ENCODE measurements at places on chromosomes 16 and 17.

- peak; percentile 11 for DNase-seq
Observed at GRCh38 chr17:1087381-1088241, 90.7 kb downstream of the TIMM22 start.

- no peak for DNase-seq
Observed at GRCh38 chr17:35313875-35314409, 59.5 kb downstream of the SLFN11 start.

GRCh38 chr17:18850679-18851078, 7.3 kb upstream of the PRPSAP2 start:
- DNase-seq = no peak

- DNase-seq = no peak
Observed at GRCh38 chr17:59375857-59376256, 44.4 kb downstream of the YPEL2 start.

DNA sequence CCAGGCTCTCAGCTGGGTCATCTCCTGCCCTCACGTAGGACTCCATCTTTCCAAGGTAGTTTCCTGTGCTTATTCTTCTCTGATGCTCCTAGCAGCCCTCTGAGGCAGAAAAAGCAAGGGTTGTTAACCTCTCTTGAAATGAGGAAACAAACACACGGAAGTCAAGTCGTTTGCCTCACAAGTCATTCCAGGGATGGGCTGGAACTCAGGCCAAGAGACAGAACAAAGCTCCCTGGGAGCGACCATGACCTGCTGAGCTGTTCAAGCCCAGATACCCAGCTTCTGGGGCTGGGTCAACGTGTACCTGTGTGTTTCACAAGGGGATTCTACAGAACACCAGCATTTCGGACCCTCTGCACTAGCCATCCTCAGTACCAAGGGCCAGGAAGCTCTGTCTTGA, 28.1 kb downstream of the SRL start:
- no peak for DNase-seq

DNA sequence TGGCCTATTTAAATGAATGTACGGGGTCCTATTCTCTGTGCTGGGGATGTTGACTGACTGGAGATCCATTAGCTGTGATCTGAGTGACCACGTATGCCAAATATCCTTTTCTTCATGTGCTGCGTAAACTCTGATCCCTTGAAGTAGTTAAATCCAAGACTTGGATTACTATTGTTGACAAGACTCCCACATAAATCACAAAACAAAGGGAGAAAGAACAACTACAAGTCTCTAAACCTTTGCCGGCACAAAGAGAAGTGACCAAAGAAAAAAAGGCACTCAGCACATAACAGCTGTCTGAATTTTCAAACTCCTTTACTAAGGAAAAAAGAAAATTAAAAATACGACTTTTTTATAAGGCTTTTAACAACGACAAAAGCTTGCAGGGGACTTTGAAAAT, 559.9 kb upstream of the CDH8 start:
- DNase-seq = no peak

DNA sequence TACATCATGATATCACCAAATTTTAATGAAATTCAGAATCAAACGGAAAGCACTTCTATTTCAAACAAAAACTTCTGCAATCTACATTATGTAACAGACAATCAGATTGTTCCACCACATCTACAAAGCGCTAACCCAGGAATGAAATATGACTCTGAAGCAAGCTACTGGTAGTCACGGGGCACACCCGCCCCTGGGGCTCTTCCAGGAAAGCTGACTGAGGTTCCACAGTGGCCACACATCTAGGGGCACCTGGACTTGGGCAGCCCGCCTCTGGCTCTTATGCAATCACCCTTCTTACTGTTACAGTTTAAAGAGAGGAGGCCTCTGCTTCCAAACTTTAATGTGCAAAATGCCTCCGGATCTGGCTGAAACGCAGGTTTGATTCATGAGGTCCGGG, 27.5 kb downstream of the ZCCHC14 start:
- peak; percentile 77 for DNase-seq

- no peak for DNase-seq
Observed at GRCh38 chr16:17384471-17384870, 86.3 kb downstream of the XYLT1 start.

DNA sequence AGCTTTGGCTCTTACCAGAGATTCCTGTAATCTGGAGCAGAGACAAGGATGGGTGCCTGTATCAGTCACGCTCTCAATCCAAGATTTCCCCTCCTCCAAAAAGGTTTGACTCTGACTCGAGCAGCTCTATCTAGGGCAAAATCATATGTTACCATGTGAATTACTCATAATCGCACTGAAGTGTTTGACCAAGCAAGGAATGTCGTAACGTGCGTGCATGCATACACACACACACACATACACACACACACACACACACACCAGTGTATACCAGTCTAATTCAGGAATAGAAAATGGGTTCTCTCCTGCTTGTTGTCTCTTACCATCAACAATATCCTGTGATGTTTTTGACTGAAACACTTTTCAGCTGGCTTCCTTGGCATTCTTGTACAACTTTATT, 835.1 kb downstream of the KCNJ2 start:
- no peak for DNase-seq

DNA sequence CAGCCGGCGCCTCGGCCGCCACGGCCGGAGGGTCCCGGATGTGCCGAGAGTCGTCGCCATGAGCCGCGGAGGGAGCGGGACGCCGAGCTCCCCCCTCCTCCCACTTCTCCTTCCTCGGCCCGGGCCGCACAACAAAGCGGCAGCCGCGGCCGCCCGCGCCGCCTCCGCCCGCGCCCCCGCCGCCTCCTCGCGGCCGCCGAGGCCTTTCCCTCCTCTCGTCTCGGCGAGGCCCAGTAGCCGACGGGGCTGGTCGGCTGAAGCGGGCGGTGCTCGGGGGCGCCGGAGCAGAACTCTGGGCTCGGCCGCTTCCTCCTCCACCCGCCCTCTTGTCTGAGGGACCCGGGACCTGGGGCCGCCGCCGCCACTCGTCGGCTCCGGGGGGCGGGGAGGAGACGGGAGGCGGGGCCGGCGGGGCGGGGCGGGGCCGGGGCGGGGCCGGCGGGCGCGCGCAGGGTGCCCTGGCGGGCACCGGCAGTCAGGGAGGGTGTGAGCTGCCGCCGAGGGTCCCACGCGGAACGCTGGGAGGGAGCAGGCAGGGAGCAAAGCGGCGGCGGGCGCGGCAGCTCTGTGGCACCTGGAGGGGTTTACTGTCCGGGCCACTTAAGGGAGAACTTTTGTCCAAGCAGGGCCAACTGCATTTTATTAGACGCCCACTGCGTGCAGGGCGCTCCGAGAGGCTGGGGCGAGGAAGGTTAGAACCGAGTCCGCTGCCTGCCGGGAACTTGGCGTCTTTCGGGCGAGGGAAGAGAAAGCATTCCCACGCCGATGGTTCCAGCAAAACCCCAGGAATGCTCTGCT, at the start of gene SMURF2:
SMURF2 (minus strand) TSS at position 332 of the 798 bp plus-strand sequence. CDS start 427 bp downstream, outside the sequence.
- DNase-seq = peak; percentile 96

DNA sequence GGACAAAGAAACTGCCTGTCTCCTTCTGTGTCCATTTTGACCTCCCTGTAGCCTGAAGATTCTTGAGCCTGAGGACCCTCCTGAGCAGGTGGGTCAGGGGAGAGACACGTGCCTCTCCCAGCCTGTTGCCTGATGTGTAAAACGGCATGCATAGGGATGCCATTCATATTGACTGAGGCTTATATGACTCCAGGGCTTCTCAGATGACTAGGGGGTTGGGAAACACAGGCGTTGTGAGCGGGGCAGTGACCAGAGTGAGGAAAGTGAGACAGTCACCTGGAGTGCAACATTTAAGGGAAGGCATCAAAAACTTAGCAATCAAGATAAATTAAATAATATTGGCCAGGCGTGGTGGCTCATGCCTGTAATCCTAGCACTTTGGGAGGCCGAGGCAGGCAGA, 5.1 kb upstream of the SLC16A5 start:
- no peak for DNase-seq

Measured in urothelium cell line (cell line).